CD8-positive, alpha-beta memory T cell (primary cell): ENCODE measurements at places on chromosomes 1 and 21.

DNA sequence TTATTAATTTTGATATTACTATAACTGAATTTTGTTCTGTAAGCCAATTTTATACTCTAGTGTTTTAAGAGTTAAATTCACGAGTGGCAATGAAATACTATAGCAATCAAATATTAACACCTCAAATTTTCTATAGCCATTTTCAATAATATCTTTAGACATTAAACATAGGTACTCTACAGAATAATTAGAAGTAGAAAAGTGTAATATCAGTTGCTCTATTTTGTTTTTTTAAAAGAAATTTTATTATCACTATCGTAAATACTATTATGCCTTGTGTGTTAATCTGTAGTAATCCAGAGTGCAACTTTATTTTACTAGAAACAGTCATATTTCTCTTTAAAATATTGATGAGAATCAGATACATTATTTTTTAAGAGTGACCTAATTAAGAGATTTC lies 691.2 kb downstream of the USP25 start:
- no peak for DNase-seq

DNA sequence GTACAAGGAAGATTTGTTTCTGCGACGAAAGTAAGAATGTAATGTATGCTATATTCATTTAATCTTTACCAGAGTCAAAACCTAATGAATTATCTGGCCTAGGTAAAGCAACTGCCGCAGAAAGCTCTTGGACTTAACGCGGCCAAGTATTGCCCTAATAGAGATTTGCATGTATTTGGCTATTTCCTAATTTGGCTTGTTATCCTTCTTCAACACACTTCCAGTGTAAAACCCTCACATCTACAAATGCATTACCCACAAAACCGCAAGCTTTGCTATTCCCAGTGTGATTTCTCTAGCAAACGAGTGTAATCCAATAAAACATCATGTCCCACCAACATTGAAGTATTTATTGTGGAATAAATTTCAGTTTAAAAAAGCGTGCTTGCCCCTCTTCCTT lies 123.8 kb upstream of the LMO4 start:
- no peak for DNase-seq

DNA sequence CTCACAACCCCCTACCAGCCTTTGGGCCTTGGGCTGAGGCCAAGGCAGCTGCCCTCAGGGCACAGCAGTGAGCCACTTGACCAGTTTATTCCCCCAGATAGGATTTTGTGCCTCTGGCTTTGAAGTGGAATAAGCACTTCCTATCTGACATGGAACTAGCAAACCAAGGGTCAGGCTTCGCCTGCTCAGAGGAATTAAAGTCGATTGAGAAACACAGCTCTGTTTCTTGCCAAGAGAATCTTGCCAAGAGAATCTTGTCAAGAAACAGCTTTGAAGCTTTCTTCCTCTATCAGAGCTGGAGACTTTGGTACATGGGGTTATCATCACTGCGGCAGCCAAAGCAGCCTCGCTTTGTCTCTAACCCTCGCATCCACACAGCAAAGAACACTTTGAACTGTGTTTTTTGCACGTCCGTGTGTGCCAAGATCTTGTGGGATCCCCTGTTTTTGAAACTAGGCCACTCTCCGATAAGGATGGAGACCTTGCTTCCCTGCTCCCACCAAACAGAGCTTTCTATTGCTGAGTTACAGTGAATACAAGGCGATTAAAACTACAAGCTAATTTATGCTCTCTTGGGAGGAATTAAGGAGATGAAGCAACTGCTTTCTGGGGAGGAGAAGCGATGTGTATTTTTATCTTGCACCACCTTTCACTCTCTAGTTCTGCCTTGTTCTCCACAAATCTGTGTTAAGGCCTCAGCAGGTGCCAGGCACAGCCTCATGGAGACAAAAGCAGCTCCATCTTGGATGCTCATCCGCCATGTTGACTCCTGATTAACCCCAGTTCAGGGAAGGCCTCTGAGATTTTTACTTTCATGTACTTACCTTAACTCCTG lies 67.3 kb downstream of the RHOU start:
- DNase-seq, result no peak

DNA sequence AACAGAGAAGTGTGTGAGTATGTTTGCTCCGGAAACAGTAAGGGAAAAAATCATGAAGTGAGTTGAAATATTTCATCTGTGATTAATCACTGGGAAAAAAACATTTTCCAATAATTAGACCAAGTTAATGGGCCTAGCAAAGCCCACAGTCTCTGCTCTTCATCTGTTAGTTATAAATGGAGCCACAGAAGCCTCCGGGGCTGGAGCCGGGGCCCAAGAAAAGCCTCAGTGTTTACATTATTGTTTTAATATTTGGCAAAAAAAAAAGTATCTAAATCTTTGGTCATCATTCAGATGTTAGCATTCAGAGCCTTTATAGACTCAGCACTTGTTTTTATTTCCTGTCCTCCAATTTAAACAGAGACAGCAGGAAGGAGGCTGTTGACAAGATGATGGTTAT lies 115.0 kb downstream of the UBE2U start:
- no peak for DNase-seq

DNA sequence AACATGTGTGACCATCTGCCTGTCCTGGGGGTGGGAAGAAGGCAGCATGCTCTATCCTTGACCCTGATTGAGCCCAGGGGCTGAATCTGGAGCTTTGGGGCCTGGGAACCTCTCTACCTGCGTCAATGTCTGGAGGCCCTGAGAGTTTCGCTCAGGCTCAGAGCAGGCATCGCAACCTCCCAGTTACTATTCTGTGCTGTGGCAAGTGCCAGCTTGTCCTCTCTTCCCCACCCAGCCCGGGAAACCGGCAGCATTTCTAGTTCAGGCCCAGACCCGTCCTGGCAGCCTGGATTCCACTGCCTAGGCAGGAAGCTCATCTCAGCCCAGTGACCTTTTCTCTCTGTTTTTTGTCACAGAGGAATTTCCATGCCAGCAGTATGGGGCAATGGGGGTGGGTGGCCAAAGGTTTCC lies 10.0 kb upstream of the IRF6 start:
- no peak for DNase-seq

DNA sequence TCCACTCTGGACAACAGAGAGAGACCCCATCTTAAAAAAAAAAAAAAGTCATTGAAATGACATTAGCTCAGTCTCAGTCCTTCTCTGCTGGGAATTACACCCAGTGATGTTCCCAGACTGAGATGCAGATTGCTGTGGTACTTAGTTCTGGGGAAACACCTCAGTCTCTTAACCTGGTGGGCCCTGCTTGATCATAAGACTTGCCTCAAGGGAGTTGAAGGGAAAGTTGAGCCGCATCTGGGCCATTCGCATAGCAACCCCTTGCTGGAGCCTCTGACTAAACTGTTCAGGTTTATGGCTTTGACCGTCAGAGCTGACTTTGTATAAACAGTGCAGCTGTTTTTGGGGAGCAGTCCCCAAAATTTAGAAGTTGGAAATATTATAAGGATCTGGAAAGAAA lies 13.4 kb downstream of the FCRL4 start:
- DNase-seq, result no peak

- DNase-seq, result no peak
Observed at GRCh38 chr1:240508201-240508600, 103.8 kb downstream of the GREM2 start.

DNA sequence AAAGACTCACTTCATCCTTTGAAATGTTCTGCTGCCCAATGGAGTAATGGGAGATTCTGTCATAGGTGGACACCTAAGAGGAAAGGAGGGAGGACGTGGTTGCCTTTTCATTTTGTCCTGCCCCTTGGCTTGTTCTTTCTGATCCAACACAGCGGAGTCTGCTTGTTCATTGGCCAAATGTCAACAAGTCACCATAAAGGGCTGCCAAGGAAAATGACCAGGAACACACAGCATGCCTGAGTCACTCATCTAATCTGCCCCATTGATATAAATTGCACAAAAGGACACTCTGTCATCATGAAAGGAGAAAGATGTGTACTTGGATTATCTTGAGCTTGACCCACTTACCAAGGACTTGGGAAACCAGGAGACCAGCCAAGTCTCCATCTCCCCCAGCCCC lies 422.9 kb downstream of the SETD4 start:
- no peak for DNase-seq

GRCh38 chr1:177257128-177257527 lies 86.4 kb downstream of the BRINP2 start:
- DNase-seq, result no peak

- no peak for DNase-seq
Observed at GRCh38 chr1:5743435-5744095, 248.7 kb downstream of the NPHP4 start.

- no peak for DNase-seq
Observed at GRCh38 chr1:30679201-30679975, 44.0 kb downstream of the MATN1 start.
